ENCODE measurements at places on chromosomes 4 and X.

GRCh38 chr4:177266506-177266905, 43.2 kb upstream of the NEIL3 start:
- DNase-seq: no peak

DNA sequence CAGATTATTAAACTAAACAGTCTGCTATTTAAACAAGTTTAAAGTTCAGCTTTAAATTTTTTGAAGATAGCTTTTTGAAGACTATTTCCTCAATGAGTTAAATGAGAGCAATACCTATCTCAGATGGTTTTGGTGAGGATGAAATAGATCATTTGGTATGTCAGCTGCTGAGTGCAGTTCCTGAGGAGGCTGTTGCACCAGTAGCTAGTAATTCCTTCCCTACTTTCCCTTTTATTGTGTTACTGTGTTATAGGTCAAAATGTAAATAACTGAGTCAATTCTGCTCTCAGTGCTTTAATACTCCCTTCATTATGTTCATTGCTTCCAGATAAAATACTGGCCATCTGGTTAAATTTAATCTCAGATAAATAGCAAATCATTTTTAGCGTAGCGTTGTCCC, 48.6 kb downstream of the BMPR1B start:
- DNase-seq: no peak

GRCh38 chrX:134074151-134074550, 88.8 kb upstream of the GPC3 start:
- no peak for DNase-seq

- DNase-seq: no peak
Observed at GRCh38 chrX:100695302-100695701, 36.6 kb downstream of the SYTL4 start.

GRCh38 chr4:100147198-100147597, 43.1 kb downstream of the DDIT4L start:
- DNase-seq: no peak

GRCh38 chr4:151644622-151645021, 116.2 kb downstream of the GATB start:
- DNase-seq: no peak

- DNase-seq: no peak
Observed at GRCh38 chrX:79330022-79330421, 37.1 kb downstream of the ITM2A start.

DNA sequence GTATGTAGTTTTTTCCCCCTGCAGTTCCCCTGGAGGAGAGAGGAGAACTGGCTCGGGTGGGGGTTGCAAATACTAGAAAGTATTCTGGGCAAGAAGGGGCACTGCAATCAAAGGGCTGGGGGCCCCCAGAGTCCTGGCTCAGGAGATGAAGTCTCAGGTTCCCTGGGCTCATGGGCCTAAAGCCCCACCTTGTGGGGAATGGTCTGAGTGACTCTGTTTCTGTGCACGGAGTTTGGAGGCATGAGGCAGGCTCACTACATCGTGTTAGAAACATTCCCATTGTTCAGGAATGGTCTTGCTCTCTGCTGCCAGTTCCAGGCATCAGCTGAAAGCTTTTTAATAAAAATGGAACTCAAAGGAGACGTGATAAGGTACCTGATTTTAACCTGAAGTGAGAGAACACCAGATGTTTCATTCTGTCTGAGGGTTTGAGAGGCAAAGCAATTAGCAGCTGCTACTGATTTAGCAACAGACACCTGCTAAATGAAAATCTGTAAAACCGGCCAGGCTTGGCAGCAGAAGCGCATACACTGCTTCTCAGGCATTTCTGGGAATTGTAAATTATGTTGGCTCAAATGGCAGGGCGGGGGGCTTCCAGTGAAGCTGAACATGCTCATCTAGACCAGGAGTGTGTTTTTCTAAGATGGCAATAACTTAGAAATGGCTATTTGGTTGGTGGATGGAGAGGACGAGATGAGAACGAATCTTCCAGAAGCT, 122.7 kb downstream of the TMEM164 start:
- no peak for DNase-seq

DNA sequence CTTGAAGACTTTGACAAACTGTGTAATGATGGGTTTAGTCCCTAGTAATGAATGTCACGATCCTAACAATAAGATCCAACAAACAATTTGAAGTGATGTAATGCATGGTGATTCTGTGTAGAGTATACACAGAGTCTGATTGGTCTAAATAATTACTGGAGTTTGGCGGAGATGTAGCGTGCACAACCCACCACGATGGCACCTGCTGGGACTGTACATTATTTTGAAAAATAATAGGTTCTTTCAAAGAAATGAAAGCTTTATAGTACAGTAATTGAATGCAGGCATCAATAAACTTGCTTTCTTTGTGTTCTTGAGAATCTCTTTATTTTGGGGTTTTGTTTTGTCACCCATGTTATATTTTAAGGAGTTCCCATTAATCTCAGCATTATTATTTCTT, 902.2 kb upstream of the PCDH7 start:
- no peak for DNase-seq

- DNase-seq: no peak
Observed at GRCh38 chrX:2324151-2324550, 176.6 kb downstream of the DHRSX start.

Measured in SK-N-MC (cell line).